ENCODE measurements at places on chromosomes 6 and 20.

DNA sequence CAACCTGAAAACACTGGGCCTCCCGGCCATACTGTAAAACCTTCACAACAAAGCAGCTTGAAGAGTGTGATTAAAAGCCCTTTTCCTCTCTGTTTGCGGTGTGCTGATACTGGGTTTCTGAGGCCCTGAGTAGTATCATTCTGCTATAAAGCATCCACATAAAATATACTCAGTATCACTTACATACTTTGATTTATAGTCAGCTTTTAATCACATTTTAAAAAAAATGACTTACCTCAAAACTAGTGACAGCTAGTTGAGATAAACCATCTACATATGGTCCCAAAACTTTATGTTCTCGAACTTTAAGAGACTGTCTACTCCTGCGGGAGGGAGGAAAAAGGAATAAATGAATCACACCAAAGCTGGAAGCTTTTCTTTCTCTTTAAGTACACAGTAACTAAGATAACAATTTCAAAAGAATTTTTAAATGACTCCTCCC lies 135.7 kb downstream of the KIF13A start:
- no peak for DNase-seq

- DNase-seq = no peak
Observed at GRCh38 chr6:125477156-125477555, 175.4 kb upstream of the HDDC2 start.

DNA sequence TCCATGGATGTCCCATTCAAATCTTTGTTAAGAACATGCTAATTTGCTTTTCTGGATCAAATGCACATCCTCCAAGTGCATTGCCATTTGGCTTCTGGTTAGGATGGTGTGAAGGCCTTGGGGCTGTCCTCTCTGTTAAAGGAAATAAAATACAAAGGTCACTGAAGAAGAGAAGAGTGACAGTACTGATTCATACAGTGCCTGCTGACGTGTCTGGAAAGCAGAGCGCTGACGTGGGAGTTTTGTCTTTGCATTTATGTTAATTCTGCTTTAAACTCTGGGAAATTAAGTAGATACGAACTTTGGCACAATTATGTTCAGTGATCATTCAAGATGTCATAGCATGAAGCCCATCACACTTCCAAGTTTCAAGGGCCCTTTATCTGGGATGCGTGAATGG lies 33.2 kb downstream of the SYNDIG1 start:
- DNase-seq = no peak

GRCh38 chr20:63279931-63280330 lies 7.3 kb downstream of the ARFGAP1 start:
- no peak for DNase-seq

- no peak for DNase-seq
Observed at GRCh38 chr6:151289399-151290007, 49.7 kb downstream of the AKAP12 start.

- no peak for DNase-seq
Observed at GRCh38 chr6:144665932-144666450, 380.9 kb downstream of the UTRN start.

- no peak for DNase-seq
Observed at GRCh38 chr20:62906209-62906608, 20.1 kb downstream of the DIDO1 start.

DNA sequence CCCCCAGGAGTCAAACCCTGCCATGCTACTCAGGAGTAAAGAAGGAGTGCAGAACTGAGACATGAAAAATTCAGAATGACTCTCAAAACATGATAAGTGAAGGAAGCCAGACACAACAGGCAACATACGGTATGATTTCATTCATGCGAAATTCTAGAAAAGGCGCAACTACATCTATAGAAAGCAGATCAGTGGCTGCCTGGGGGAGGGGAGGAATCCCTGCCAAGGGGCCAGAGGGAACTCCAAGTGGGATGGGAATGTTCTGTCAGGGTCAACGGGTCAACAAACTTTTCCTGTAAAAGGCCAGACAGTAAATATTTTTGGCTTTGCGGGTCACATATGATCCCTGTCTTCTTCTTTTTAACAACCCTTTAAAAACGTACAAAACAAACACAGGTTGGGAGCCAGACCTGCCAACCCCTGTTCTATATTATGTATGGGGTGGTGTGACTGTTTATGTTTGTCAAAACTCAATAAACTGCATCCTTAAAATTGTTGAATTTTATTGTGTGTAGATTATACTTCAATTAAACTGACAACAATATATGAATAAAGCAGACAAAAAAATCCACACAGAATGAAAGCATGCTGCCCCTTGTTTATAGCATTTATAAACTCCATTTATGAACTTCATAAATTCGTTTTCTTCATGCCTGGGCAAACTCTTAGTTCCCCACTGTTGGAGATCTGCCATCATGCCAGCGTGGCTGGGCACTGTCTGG lies 56.6 kb upstream of the TRAF3IP2 start:
- DNase-seq = no peak

Data from NCI-H2107 (cell line).